ENCODE measurements at places on chromosomes 5 and 9.

GRCh38 chr5:72032788-72033187 lies 74.5 kb upstream of the MAP1B start:
- DNase-seq = no peak

- no peak for DNase-seq
Measured at GRCh38 chr5:10469253-10470050, 27.8 kb downstream of the ROPN1L start.

GRCh38 chr5:158155811-158156505 lies 297.0 kb upstream of the CLINT1 start:
- DNase-seq = no peak

DNA sequence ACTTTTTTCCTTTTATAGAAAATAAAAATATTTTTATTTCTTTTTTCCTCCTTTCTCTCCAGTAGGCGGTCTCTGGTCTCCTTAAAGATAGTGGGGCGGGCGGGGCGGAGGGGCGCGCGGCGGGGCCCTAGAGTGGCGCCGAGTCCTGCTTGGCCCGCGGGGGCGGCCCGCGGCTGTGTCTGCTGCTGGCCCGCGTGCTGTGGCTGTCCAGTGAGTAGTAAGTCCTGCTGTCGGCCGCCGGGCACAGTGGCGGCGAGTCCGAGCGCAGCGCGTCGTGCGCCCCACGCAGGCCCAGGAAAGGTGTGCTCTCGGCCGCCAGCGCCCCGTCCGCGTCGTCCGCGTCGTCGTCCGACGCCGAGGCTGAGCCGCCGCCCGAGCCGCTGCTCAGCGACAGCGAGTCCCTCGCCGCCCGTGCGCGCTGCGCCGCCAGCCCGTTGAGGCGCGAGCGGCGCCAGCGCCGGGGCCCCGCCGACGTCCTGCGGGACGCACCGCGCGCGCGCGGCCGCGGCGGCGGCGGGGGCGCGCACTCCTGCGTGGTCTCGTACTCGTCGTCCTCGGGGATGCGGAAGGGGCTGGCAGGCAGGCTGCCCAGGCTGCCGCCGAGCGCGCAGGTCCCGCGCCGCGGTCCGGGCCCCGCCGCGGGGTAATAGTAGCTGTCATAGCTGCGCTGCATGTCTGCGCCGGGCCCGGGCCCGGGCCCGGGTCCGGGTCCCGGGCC lies 52.3 kb downstream of the PSD2 start:
- DNase-seq = peak; percentile 38

- no peak for DNase-seq
Measured at GRCh38 chr5:77773734-77774280, 2.3 kb downstream of the TBCA start.

DNA sequence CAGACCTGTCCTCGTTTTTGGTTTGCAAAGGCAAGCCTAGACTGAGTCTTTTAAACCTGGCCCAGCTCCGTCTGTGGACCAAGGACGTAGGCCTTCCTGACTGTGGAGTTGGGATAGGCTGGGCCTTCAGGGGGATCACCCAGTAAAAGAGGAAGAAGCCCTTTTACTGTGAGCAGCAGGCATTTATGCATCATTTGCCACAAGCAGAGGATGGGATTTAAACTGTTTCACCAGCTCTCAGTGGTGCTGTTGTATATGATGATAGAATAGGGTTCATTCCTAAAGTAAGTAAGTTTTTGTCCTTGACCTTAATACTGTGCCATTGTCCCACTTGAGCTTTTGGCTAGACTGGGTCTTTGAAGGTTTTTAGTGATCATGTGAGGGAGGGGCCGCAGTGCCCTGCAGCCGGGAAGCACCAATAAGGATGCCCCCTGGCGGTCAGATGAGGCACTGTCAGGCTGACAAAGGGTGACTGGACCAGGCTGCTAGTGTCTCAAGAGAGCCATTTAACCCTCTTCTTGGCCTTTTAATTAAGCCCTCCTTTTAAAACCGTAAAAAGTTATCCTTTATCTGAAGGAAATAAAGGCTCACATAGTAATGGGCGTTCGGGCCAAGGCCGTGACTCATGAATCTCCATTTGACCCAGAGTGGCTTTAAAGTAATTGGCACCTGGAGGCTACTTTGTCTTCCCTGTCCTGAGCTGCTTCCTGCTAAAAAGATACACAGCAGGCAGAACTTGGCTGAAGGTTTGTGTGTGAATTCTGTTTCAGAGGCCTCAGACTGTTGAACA lies 74.0 kb downstream of the UBAP1 start:
- peak; percentile 63 for DNase-seq

DNA sequence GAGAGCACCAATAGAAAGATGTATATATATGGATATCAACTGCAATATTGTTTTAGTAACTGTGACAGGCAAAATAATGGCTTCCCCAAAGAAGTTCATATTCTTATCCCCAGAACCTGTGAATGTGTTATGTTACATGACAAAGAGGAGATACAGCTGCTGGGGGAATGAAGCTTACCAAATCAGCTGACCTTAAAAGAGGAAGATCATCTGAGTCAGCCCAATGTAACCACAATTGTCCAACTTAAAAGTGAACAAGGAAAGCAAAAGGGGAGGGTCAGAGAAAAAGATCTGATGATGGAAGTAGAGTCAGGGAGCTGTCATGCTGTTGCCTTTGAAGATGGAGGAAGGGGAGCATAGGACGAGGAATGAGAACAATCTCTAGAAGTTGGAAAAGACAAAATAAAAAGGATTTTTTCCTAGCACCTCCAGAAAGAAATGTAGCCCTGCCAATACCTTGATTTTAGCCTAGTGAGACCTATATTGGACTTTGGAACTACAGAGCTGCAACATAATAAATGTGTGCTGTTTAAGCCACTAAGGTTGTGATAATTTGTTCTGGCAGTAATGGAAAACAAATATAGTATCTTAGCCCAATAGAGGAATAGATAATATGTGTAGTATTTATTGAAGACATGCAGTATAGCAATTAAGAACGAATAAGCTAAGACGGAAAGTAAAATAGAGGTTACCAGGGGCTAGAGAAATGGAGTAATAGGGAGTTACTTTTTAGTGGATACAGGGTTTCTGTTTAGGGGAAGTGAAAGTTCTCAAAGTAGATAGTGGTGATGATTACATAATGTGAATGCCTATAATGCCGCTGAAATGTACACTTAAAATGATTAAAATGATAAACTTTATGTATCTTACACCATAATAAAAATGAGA lies 115.9 kb downstream of the PIK3R1 start:
- DNase-seq = no peak
